IMR-90 (cell line): ENCODE measurements at places on chromosomes 11 and 22. TPM values are rescaled to one million over a fixed set of nuclear protein-coding genes. Genes with fewer than 3 reads are reported as not detected.

Gene CHST1
- total RNA-seq, result not detected in 2 replicates

- peak; percentile 98 for DNase-seq
Measured at GRCh38 chr11:67354075-67355022, 1.0 kb upstream of the POLD4 start.

GRCh38 chr11:133500435-133500834, 31.9 kb downstream of the OPCML start:
- DNase-seq, result no peak

- no peak for DNase-seq
Measured at GRCh38 chr22:46138058-46138797, 12.1 kb upstream of the PPARA start.
